ENCODE measurements at places on chromosomes 5 and 9. TPM values are rescaled to one million over a fixed set of nuclear protein-coding genes. Genes with fewer than 3 reads are reported as not detected.

- DNase-seq: no peak
Observed at GRCh38 chr5:169011451-169011850, 289.5 kb downstream of the SLIT3 start.

- DNase-seq: no peak
Observed at GRCh38 chr9:13911473-13911872, 402.5 kb downstream of the NFIB start.

DNA sequence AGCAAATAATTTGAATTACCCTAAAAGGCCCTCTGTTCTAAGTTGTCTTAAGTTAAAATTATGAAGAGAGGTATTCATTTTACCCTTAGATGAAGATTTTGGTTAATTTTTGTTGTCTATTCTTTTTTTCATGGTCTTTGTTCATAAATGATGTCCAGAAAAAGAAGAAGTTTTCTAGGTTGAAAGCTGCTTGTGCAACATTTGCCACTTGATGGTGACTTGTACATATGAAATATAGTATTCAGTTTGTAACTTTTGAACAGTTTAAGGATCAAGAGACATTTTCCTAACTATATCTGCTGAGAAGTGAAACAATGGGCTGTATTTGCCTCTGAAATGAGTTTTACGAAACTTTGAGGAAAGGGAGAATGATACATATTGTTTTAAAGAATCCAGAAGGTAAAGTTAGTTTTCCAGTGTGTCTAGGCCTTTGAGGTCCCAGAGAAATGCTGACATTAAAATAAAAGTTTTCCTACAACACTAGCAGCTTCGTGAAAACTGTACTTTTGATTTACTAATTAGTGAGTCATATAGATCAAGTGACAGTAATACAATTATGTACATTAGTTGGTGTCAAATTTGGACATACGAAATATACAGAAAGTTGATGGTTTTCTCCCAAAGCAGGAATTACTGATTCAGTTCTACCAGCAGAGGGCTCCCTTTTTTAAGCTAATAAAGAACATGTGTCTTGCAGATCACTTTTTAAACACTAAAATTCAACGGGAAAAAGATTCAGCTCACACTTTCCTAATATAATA, 70.5 kb downstream of the PIK3R1 start:
- peak; percentile 59 for DNase-seq

DNA sequence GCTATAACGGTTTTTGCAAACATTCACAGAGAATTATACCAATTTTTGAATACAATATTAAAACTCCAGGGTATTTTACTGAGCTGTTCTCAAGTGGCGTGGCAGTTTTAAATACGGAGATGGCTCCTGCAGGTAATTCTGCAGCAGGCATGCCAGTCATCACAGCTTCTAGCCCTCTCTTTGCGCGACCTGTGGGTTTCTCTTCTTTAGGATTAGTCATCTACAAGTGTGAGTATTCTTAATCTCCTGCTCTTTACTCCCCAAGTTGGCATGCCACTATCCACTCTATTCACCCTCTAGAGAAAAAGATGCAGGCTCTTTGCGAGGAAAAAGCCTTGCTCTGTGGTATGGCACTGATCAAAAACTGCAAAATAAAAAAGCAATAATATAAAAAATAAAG, 43.9 kb downstream of the ANKRD31 start:
- DNase-seq: no peak

DNA sequence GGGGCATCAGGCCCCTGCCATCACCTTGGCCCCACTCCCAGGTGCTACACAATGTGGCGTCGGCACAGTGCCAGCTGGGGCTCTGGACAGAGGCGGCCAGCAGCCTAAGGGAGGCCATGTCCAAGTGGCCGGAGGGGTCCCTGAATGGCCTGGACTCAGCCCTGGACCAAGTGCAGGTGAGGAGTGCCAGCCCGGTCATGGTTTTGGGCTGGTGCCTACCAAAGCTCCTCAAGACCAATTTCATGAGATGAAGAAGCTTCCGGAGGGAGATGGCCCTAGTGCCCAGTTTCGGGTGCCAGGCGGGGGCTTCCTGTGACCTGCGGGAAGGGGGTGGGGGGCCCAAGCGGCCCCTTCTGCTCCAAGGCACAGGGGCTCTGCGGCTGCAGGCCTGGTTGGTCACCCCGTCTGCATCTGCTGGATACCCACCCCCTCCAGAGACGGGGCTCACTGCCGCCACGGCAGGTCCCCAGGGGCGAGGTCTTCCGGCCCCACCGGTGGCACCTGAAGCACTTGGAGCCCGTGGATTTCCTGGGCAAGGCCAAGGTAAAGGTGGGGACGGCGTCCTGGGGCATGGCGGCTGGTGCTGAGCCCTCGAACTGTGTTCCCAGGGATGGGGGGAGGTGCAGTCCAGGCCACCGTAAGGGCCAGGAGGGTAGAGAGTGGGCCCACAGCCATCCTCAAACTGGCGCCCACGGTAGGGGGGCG, 5.8 kb downstream of the NOXA1 start:
- no peak for DNase-seq

DNA sequence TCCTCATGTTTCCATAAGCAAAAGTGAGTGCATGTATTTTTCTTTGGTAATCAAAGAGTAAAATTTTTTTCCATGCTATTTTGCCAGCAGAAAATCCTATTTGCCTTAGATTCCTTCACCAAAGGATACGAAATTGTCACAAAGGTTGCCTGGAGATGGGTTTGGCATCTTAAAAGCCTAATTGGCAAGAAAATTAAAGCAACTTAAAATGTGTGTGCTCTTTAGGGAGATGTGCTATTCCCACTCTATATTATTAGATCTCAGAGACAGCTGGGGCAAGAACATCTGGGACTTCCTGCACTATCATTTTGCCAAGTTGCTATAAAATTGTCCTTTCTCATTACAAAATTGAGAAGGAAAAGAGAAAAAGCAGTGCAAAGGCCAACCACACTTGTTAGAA, 146.1 kb downstream of the PLCXD3 start:
- DNase-seq: peak; percentile 44

- DNase-seq: no peak
Observed at GRCh38 chr9:82720515-82720914, 342.4 kb downstream of the RASEF start.

DNA sequence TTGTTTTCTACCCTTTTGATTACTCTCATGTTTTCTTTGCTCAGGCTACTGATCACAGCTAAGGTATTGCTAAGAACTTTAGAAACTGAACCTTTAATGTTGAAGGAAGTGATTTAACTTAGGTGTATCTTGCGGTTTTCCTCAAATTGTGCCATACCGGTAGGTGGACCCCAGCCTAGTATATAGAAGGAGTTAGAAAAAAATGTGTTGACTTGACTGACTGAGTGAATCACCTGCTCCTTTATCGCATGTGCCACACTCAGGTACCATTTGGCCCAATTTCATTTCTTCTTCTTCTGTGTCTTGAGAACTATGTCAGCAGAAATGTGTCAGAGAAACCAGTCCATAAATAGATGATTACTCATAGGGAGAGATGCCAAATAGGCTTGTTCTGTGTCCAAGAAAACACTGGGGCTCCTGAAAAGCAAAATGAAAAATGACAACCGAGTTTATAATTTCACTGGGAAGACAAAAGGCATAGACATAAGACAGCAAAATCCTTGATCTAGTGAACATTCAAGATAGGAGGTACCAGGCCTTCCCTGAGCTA, 19.4 kb downstream of the PLPPR1 start:
- DNase-seq: no peak

DNA sequence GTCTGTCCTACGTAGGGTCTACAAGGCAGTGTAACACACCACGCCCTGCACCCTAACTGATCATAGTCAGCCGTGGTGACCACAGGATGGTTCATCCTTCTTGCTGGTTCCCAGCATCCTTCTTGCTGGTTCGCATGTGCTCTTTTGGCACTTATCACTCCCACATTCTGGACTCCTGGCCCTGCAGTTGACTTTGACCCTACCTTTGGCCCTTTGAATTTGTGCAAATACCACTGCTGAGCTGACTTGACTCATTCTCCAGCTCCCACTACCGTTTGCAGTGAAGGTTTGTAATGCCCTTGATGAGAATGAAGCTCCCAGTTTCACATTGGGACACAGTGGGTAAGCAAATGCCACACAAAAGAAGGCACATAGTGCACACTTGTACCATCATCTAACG, 33.8 kb downstream of the PALM2AKAP2 start:
- no peak for DNase-seq

GRCh38 chr5:113194125-113194524, 217.5 kb downstream of the DCP2 start:
- DNase-seq: no peak

OR1Q1 gene
- polyA plus RNA-seq: not detected

DAP gene
- polyA plus RNA-seq: 55.4 TPM

SCGB3A2 gene
- polyA plus RNA-seq: 0.61 TPM

ARL10 gene
- 14.5 TPM for polyA plus RNA-seq

GAPT gene
- 0.67 TPM for polyA plus RNA-seq

GZMA gene
- polyA plus RNA-seq: 2.0 TPM

Data from muscle of arm (tissue), 14 donors.